Tongue (tissue), 3 donors: ENCODE measurements at places on chromosomes 12 and 14.

DNA sequence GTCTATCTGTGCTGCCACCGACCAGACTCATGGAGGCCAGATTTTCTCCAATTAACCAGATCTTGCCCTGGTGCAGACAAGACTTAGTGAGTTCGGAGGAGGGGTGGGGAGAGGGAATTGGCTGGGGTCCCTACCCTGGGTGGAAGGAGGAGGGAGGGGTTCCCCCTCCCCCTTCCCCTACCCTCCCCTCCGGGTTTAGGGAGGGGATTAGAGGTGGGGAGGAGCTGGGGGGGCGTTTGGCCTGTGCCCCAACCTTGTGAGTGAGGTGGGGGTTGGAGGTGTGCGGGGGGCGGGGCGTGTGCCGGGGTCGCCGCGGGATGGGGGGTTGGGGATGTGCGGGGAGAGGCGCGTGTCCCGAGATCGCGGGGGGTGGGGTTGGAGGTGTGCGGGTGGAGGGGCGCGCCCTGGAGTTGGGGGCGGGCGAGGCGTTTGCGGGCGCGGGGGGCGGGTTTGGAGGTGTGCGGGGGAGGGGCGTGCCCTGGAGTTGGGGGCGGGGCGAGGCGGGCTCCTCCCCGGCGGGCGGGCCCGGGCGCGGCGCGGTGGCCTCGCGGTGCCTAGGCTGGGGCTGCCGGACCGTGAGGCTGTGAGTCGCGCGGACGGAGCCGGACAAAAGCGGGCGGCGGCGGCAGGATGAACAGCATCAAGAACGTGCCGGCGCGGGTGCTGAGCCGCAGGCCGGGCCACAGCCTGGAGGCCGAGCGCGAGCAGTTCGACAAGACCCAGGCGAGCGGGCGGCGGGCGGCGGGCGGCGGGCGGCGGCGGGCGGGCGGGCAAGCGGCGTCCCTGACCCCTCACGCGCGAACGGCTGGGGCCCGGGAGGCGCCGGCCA, at the start of gene HIP1R:
Gene HIP1R (plus strand): TSS at position 537 of the 829 bp plus-strand sequence. CDS start 94 bp downstream, at position 631.
- DNase-seq = peak; percentile 50

DNA sequence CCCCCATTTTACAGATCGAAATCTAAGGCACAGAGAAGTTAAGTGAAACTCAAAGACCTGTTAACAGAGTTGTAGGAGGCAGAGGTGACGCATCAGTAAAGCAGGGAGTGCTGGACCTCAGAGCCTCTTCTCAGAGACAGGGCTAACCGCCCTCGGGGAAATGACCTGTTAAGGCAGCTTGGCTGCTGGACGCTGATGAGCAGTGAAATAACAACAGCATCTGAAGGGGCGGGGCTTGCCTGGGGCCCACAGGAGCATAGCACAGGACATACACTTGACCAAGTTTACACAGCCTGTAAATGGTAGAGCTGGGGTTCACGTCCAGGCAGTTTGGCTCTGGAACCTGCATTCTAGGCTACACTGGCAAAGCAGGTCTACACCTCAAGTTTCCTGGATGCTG, 39.3 kb downstream of the LRTM2 start:
- no peak for DNase-seq

DNA sequence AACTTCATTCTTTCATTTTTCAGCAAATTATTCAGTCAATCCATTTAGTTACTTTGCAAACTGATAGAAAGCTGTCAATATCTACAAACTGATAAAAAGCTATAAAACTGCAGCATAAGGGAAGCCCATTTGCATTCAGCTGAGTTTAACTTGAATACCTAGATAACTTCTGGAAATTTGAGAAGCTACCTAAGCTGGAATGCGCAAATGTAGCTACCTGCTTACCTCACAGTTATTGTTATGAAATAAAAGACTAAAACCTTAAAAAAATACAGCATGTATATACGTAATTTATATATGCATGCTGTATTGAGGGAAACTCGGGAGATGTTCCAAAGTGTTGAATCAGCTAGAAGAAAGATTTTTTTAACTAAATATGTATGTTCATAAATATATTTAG, 94.4 kb downstream of the SYT1 start:
- DNase-seq = no peak

DNA sequence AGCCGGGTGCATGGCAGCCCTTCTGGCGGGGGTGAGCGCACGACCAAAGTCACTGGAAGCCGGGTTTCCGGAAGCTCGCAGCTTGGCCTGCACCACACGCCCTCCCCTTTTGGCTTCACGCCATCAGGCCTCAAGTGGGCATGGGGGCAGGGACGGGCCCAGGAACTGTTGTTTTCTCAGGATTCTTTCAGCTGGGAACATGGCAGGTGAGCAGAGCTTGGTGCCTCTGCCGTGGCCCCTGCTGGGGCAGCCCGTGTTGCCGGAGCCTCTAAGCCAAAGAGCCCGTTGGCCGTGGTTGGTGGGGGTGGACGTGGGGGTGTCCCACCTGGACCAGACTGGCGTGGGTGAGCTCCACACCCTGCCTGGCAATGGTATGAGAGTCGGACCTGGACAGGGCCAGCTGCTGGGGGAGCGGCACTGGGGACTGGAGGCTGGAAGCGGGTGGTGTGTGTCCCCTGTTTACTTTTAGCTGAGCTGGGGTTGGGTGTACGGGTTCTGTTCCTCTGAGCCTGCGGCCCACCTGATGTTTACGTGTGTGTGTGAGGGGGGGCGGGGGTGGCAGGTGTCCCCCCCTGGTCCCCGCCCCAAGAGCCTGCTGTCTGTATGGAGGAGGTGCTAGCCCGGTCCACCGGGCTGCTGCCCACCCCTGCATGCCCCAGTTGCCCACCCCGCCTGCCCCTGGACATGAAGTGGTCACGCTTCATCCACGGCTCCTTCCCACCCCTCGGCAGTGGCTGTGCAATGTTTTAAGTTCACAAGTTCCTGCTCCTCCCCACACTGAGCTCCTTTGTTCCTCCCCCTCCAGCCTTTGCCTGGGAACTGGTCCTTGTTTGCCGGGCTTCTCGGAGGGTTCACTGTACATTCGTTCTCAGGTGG, 28.7 kb upstream of the PLD4 start:
- peak; percentile 62 for DNase-seq

- DNase-seq = no peak
Measured at GRCh38 chr12:111277570-111277969, 91.3 kb downstream of the PHETA1 start.

DNA sequence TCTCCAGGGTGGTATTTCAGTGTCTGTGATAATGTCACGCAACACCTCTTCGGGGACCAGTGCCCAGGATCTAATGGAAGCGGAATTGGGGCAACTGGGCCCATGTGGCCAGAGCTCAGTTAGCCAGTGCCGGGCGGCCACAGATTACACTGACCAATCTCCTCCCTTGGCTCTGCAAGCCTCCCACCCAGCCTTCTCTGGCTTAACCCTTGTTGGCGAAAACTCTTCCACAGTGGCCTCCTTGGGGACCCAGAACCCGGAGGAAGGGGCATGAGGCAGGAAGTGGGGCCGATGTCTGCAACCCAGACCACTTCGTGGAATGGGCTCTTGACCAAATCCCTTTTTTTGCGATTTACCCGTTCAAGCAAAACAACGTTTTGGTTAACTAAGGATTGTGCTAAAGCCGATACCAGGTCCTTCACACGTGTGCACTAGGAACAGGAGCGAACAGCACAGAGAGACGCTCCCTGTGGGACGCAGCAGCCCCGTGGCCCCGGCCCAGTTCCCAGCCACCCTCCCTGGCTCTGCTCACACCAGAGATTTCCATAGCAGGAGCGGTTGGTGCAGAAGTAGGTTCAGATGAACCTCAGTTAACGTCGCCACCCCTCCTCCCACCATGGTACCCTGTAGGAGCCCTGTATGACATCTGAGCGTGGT, 38.2 kb downstream of the SLC8B1 start:
- DNase-seq = no peak

GRCh38 chr12:27431185-27431584, 15.4 kb upstream of the SMCO2 start:
- DNase-seq = no peak

DNA sequence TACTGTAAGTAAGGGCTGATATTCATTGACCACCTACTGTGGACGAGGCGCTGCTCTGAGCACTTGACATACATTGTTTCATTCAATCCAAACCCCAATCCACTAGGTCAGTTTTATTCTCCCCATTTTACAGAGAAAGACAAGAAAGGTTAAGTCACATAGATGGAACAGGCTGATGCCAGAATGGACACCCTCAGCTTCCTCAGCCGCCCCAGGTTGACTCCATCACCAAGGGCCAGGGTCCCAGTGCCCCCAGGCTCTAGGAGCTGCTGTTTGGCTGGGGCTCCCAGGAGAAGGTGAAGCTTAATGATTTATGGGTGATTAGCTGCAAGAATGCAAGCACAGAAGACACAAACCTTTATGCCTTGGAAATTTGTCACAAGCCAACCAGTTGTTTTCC, 671 bp upstream of the AQP2 start:
- DNase-seq = no peak

DNA sequence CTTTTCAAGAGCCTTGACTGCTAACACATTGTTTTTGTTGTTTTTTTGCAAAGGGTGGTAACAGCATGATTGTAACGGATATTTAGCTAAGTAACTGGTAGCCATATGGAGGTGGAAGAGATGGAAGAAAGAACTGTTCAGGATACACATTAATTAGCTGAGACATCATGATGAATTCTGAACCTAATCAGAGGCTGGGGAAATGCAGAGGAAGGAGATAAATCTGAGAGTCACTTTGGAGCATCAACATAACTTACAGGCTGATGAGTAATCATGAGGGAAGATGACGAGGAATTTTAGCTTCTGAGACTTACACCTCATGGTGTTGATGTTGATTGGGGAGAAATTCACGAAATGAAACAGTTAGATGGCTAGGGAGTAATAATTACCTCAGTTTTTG, 62.3 kb downstream of the NIN start:
- no peak for DNase-seq

DNA sequence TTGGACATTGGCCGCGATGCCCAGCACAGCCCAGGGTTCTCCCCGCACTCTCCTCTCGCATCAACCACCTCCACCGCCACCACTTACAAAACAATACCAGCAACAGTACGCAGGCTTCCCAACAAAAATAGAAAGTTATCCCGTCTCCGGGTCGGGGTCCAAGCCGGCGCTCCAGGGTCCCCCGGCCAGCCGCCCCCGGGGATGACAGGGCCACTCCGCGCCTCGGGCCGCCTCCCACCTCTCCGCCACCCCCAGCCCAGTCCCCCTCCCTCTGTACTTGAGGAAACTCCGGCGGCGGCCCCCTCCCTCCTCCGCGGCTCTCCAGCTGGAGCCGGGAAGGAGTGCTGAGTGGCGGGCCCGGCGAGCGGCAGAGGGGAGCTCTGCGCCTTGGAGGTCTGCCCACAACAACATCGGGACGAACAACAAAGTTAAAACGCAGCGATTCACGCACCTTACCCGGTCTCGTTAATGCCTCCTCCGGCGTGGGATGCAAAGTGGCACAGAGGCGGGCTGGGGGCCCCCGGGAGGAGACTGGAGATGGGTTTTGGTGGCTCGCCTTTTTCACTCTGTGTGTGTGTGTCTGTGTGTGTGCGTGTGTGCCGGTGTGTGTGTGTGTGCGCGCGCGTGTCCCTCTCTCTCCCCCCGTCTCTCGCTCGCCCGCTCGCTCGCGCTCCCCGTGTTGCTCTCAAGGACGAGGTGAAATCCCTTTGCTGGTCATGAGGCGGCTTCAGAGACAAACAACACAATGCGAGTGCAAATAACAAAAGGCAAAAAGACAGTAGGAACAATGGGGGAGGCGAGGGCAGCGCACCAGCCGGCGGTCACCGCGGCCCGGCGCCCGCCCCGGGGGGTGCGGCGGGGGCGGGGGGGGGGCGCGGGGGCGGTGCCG, 386.8 kb downstream of the BCAT1 start:
- peak; percentile 82 for DNase-seq

DNA sequence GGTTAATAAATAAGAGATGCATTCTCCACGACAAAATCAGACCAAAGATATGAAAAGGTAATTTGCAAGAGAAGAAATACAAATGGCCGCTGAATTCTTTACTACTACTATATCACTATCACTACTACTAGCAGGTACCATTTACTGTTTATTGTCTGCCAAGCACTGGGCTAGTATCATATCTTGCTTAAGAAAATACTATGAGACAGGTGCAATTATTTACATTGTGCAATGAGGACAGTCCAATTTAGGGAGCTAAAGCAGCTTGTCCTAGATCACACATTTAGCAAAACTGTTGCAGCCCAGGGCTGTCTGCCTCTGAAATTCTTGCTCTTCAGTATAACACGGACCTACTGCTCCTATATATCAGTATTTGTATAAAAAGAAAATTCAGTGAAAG, 52.8 kb downstream of the CRADD start:
- no peak for DNase-seq

DNA sequence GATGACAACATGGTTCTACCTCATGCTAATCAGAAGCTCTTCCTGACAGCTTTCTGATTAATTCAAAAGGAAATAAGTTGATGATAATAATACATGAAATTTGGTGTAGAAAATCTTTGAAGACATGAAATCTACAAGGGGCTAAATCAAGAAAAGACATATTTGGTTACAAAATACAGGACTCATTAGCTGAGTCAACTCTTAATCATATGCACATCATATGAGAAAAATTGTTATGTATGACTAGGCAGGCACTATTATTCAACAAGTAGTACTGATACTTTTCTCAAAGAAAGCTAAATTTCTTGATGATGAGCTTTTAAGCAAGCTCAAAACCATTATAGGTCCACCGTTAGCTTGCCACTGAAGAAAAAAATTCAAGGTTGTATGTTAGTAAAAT, 7.1 kb downstream of the ABCC9 start:
- DNase-seq = no peak

DNA sequence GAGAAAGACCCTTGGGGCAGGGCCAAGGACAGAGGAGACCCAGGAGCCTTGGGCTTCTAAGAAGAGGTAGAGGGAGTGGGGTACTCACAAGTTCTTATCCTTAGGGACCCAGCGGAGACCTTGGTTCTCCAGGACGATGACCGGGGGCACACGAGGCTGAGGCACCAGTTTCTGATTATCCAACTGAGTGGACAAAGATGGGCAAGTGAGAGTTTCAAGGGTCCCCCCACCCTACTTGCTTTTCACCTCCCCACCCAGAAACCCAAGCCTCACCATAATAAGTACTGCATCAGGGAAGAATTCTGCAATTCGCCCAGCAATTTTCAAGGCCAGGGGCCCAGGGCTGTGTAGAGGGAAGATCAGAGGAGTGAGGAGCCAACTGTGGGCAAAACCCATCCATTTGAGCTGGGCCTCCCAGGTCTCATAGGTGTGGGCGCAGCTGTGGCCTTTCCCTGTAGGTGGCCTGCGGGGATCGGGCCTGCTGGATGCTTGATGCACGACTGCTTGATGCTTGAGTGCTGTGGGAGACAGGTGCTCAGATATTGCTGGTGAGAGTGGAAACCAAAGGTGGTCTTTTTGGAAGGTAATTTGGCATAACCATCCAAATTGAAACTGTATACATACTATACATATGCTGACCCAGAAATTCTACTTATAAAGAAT, 2.0 kb downstream of the EMC9 start:
- DNase-seq = no peak

GRCh38 chr12:7209958-7210357, 20.5 kb downstream of the PEX5 start:
- no peak for DNase-seq

DNA sequence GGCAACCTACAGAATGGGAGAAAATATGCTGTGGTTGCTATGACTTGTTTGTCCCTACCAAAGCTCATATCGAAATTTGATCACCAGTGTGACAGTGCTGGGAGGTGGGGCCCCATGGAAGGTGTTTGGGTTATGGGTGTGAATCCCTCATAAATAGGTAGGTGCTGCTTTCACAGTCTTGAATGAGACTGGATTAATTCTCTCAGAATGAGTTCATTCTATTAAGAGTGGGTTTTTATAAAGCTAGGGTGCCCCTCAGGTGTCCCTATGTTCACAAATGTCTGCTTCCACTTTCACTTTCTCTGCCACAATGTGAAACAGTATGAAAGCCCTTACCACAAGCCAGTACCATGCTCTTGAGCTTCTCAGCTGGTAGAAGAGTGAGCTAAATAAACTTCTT, 133.5 kb downstream of the CPNE8 start:
- DNase-seq = no peak

GRCh38 chr12:119621878-119622277, 28.3 kb downstream of the TMEM233 start:
- DNase-seq = no peak
